ENCODE measurements at places on chromosomes 1 and 21.

DNA sequence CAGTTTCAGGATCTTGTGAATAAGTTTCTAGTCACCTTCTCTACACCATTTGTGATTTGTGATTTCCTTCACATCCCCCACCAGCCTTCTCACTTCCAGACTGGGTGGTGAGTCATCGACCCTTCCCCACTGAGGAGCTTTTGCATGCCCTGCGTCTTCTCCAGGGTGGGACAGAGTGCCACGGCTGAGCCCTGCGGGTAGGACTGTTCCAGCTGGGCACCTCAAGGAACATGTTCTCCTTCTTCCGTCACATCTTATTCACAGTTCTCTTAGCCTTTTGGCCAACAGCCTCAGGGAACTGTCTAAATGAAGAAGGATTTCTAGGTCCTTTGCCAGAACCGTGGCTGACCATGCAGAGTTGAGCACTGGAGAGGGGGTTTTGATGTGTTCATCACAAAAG, 116.5 kb downstream of the TMEM53 start:
- DNase-seq: no peak

DNA sequence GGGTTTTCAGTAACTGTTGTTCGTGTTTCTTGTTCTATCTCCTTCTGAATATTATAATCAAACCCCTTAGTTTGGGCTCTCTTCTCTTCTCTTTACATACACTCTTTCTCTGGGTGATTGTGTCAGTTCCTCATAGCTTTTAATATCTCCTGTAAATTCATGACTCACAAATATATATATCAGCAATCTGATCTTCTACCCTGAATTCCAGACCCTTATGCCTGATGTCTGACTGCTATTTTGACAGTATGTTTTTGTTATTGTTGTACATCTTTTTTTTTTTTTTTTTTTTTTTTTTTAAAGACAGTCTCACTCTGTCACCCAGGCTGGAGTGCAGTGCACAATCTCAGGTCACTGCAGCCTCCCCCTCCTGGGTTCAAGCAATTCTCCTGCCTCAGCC, 70.8 kb upstream of the MPC2 start:
- no peak for DNase-seq

GRCh38 chr1:159775716-159776115, 5.0 kb upstream of the DUSP23 start:
- no peak for DNase-seq

DNA sequence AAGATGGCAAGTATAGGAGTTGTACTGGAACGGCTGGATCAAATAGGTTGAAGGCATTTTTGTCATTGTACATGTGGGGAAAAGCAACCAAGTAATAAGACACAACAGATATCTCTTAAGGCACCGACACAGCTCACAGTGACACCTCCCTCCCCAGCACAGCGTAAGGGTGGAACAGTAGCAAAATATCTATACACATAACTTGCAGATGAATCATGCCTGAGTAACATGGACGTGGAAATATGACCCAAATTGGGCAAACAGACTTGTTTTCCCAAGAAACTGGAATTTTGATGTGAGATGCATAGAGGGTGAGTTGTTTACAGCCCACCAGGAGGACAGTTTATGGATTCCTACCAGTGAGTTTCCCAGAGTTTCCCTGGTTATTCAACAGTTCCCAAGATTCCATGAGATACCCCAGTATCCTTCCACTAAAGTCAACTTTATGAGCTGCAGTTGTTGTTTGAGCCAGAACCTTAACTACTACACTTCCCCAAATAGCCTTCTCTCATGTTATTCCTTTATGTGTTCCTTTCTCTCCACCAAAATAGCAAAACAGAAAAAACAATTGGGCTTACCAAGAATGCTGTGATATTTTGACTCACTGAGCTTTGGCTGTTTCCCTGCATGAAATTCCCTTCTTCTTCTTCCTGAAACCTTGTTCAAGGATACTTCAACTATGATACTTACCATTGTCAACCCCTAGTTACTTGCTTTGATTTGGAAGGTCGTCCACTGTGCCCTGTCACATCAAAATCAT, 7.1 kb upstream of the DR1 start:
- DNase-seq: no peak

- DNase-seq: no peak
Observed at GRCh38 chr1:150804671-150805070, 3.4 kb downstream of the CTSK start.

DNA sequence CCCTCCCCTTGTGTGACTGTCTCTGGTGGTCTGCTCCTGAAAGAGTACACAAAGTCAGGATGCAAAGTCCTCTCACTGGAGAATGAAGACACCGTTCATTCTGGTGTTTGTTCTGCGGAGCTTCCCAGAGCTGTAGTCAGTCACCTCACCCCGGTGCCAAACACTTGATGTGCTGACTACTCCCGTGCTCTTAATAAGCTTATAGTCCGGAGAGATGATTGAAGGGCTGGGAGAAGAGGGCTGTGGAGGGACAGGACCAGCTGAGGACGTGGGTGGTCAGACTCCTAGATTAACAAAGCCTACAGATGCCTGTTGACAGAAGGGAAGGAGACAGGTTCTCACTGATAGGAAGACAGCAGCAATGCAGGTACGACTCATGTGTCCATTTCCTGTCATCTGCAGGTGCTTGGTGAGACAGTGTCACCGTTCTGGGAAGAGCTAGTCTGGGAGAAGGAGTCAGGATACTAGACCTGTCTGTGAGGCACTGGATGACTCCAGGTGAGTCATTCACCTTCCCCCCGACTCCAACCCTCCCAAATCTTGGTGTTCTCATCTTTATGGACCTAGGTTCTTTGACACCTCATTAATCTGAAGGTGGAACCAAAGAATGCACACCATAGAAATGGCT, 40.4 kb upstream of the LRRN2 start:
- no peak for DNase-seq

DNA sequence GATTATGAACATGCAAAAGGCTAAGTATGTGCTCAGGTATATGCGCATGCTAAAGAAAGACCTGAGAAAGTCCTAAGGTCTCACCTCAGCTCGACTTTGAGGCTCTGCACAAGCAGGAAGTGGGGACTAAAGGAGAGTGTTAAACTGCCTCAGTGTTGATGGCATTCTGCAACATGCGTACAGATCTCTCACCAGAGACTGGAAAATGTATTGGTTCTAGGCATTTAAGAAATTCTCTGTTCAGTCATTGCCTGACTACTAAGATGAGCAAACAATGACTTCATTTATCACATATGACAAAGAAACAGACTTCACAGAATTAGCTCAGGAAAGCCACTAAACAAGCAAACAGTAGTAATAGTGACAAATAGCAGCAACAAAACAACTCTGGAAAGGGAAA, 90.8 kb downstream of the USH2A start:
- no peak for DNase-seq

DNA sequence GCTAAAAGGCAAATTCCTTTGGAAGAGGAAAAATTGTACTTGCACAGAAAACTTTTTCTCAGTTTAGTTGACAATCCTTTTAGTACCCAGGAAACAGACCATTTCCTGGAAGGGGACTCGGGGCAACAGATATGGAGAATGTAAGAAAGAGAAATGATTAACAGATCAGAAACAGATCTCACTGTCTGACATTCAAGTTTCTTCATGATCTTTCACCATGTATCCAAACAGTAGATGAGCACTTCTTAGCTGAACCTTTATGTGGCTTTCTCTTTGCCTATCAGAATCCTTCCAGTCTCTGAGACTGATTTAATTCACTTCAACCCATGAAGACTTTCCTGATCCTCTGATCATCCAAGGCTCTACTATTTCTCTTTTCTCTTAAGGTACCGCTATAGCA, 2.7 kb downstream of the TTLL7 start:
- no peak for DNase-seq

GRCh38 chr1:55211863-55212262, 3.3 kb downstream of the USP24 start:
- no peak for DNase-seq

DNA sequence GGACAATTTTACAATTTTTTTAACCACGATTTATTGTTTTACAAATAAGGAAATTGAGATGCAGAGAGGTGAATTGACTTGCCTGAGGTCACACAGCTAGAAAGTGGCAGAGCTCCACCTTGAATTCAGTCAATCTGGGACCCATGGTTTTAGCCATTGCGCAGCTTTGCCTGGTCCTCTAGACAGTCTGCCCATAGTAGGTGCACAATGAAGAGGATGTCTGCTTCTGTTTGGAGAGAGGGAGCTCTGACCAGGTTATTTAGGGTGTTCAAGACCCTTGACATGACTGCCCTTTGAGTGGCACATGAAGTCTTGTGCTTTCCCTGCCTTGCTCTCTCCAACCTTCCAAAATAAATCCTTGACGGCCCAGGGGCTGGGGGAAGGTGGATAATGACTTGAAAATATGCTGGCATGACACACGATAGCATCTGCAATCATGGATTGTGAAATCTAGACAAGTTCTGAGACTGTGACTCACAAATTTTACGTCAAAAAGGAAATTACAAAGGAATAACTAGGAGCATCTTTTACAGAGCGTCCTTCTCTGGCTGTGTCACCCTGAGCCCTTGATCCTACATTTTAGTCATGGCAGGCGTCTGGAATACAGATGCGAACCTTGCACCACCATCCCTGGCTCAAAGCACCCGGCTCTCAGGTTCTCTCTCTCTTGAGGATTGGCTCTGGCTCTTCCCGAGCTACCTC, 26.2 kb upstream of the ID3 start:
- DNase-seq: no peak

DNA sequence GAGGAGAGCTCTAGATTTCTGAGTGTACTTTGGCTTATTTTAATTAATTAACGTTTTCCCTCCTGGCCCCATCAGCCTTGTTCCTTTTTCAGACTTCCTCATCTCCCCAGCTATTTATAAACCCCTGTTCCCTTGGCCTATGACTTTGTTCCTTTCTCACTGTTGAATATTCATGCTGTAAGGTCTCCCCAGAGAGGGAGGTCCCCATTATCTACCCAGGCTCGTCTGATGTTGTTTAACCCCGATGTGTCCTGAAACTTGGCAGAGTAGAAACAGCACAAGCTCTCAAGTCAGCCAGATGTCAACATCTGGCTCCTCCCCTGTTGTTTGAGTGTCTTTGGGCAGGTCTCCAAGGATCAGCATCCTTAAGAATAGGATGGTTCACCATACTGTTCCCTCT, 153.6 kb downstream of the HIVEP3 start:
- no peak for DNase-seq

GRCh38 chr1:22104865-22105437, 37.9 kb downstream of the WNT4 start:
- DNase-seq: no peak

DNA sequence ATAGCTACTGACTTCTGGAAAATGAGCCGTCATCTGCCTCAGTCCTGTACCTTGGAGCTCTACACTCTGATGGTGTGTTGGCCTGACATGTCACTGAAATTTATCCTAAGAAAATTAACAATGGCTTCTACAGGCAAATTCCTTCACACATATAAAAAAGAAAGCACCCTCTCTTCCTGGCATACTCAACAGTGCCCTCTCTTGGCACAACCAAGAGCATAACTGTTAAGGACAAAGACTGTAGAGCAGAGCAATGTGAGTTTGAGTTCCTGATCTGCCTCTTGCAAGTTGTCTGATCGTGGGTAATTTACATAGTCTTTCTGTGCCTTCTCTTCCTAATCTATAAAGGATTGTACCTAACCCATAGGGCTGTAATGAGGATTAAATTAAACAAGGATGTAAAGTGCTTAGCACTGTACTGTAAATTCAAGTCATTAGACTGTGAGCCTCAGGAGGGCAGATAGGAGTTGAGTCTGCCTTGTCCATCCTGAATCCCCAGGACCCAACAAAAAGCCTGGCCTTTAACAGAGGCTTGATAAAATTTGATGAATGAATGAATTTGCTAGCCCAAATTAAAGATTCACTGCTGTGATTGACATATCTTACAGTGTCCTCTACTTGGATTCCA, 83.5 kb downstream of the SYF2 start:
- DNase-seq: no peak

Measured in stimulated activated naive CD4-positive, alpha-beta T cell treated with Interleukin-2 at 50 U/mL for 16 hours (primary cell).